ENCODE measurements at places on chromosomes 1 and 21. TPM values are rescaled to one million over a fixed set of nuclear protein-coding genes. Genes with fewer than 3 reads are reported as not detected.

DMBX1 gene
- not detected for total RNA-seq

FCRL5 gene
- 0.72 TPM for total RNA-seq

- ATAC-seq: peak; percentile 84
These were observed 14.7 kb upstream of the LY9 start for GRCh38 chr1:160781186-160781766.

- peak; percentile 95 for ATAC-seq
These were observed 42.2 kb upstream of the TNFSF4 start for GRCh38 chr1:173249349-173249748.

GRCh38 chr1:11804666-11805421 lies 920 bp downstream of the MTHFR start:
- ATAC-seq: peak; percentile 8

GRCh38 chr1:212853658-212854057 lies 4.4 kb upstream of the FLVCR1 start:
- no peak for ATAC-seq
